ENCODE measurements at places on chromosomes 2 and 18. TPM values are rescaled to one million over a fixed set of nuclear protein-coding genes. Genes with fewer than 3 reads are reported as not detected.

Gene SPC25
- not detected for total RNA-seq

Gene SERPINB13
- not detected for total RNA-seq

Gene ALPI
- total RNA-seq, result not detected

Gene TBR1
- not detected for total RNA-seq

Gene PMAIP1
- 2.3 TPM for total RNA-seq

Gene SLC19A3
- total RNA-seq, result 0.83 TPM

Gene CAPN13
- not detected for total RNA-seq

Gene KCNG2
- not detected for total RNA-seq

Gene ADAM23
- 0.20 TPM for total RNA-seq

Gene OR6B2
- total RNA-seq, result not detected

Gene ONECUT2
- total RNA-seq, result under 0.01 TPM

Gene REG3A
- not detected for total RNA-seq

Gene LRRTM1
- not detected for total RNA-seq

GRCh38 chr18:8791171-8791651, 85.9 kb downstream of the MTCL1 start:
- no peak for DNase-seq

- DNase-seq, result no peak
Observed at GRCh38 chr2:12070153-12070552, 323.7 kb downstream of the LPIN1 start.

GRCh38 chr2:144349674-144350073, 170.2 kb downstream of the ZEB2 start:
- peak; percentile 25 for DNase-seq

DNA sequence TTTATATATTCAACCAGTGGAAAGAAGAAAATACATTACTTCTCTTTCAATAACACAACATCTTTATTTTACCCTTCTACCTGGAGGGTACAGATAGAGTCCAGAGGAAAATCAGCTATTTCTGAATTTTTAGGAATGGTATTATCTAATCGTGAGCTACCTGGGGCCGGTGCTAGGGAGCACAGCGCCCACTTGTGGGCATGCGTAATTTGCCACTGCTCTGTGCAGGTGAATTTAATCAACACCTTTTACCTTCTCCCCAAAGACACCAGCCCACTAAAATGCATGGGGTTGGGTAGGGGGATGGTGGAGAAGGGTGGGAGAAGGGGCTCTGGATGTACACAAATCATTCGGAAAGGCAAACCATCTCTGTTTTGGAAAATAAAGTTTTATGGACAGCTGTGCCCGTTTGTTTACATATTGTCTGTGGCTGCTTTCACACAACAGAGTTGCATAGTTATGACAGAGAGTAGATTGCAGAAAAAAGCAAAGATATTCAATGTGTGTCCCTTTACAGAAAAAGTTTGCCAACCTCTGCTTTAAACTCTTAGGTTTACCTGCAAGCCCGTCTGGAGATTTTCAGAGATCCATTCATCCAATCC, 51.5 kb upstream of the DCC start:
- DNase-seq, result no peak

DNA sequence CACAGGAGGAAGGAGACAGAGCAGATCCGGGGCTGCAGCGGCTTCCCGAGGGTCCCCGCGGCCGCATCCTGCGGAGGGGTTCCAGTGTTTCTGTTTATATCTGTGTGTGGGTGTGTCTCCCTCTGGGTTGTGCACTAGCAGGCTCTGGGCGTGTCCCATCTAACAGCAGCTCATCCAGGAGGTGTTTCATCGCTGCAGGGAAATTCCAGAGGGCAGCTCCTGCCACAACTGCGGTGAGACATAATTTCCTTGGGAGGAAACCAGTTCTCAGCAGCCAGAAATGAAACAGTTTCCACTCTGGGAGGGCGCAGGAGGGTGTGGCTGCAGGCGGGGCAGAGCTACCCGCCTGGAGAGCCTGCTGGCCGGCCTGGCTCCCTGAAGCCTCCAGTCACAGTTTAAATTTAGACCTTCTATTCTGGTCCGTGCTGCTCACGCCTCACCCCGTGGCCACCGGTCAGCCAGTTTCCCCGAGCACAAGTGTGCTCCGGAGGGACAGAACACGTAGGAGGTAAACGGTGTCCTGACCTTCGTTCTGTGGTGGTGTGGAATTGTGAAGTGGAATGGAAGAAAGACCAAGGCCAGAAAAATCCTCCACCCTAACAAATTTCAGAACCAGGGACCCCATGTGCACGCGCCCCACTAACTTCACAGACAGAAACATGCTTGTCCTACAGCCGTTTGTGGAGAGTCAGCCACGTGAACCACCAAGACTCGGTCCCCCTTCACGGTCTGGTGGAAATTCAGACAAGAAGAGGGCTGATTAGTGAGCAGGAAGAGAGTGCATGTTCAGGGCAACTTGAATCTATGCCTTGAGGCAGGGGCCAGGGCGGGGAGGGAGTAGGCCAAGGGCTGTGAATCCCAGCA, 50.2 kb downstream of the TEX44 start:
- DNase-seq, result peak; percentile 76

- DNase-seq, result no peak
Observed at GRCh38 chr2:9033385-9034168, 30.1 kb upstream of the MBOAT2 start.

DNA sequence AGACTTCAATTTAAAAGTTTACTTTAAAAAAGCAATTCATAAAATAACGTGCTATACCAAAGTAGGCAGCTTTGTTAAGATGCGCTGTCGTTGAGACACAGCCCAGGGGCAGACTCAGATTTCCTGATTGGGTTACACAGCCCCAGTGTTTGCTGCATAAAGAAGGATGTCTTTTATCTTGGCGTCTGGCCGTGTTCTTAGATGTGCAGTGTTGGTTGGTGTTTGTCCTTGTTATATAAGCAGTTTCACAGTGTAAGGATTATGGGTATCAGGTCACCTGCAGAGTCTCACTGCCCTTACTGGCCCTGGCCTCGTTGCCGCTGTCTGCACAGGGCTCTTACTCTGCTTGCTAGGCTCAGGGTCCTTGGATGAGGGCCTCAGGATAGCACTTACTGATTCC, 108.5 kb downstream of the WDSUB1 start:
- no peak for DNase-seq

DNA sequence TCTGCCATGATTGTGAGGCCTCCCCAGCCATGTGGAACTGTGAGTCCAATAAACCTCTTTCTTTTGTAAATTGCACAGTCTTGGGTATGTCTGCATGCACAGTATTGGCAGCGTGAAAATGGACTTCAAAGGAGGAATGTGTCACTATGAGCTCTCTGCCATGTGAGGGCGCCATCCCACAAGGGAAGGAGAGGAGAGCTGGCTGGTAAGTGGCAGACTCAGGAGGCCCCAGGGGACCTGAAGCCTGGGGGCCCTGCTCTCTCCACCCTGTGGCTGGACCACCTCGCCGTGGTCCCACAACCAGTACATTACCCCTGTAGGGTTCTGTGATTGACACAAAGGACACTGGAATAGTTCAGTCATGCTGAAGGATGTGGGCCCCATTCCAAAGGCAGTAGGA, 122.1 kb downstream of the RPIA start:
- no peak for DNase-seq

DNA sequence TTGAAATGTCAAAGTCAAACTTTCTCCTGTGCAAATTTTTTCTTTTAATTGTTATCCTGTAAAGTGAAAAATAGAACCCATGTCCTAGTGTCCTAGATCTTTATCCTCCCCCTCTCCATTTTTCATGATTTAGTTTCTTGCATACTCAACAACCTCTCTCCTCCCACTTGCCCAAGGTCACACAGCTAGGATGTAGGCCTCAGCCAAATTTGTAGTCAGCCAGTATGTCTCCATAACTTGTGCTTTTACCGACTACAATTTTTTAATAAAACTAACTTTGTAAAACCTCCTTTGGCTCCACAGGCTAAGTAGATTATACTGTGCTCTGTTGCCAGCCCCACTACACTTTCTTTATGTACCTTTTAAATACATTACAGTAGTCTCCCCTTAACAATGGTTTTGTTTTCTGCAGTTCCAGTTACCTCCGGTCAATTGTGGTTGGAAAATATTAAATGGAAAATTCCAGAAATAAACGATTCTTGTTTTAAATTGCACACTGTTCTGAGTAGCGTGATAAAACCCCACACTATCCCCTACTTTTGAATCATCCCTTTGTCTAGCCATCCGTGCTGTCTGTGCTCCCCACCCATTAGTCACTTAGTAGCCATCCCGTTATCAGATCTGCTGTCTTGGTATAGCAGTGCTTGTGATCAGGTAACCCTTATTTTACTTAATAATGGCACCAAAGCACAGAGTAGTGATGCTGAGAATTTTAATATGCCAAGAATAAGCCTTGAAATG, 22.8 kb downstream of the GULP1 start:
- no peak for DNase-seq

GRCh38 chr18:23689031-23689615, at the start of gene LAMA3:
TSS of gene LAMA3 (plus strand) at chr18:23689453. CDS start at chr18:23689684, 231 bp downstream.
- DNase-seq, result peak; percentile 46

- DNase-seq, result no peak
Observed at GRCh38 chr2:23327887-23328286, 57.1 kb upstream of the KLHL29 start.

- DNase-seq, result no peak
Observed at GRCh38 chr2:28444956-28445355, 50.9 kb upstream of the PLB1 start.

GRCh38 chr2:239963646-239964205, 61.4 kb downstream of the NDUFA10 start:
- DNase-seq, result no peak

DNA sequence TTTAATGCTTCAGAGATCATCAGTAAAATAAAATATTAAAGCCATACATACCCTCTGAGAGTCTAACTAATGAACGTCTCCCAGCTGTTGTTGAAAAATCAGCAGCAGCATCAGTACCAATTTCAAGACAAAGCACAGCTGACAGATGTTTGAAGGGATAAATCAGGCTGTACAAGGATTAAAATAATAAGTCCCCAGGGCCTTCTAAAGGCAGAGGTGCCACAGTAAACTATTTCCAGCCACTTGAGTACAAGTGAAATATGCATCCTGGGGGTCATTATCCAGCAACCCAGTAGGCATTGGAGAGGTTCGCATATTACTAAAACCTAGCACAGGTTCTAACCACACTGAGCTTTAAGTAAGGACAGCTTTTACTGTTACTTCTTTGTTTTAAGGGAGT, 76.9 kb downstream of the NXPH2 start:
- DNase-seq, result no peak

GRCh38 chr2:162057426-162057825, 16.6 kb downstream of the DPP4 start:
- DNase-seq, result no peak

GRCh38 chr2:155308367-155309009, 610.0 kb downstream of the KCNJ3 start:
- no peak for DNase-seq

GRCh38 chr2:179460181-179460929, 195.7 kb upstream of the SESTD1 start:
- no peak for DNase-seq

- DNase-seq, result peak; percentile 19
Observed at GRCh38 chr2:22691666-22692065, 693.3 kb upstream of the KLHL29 start.

DNA sequence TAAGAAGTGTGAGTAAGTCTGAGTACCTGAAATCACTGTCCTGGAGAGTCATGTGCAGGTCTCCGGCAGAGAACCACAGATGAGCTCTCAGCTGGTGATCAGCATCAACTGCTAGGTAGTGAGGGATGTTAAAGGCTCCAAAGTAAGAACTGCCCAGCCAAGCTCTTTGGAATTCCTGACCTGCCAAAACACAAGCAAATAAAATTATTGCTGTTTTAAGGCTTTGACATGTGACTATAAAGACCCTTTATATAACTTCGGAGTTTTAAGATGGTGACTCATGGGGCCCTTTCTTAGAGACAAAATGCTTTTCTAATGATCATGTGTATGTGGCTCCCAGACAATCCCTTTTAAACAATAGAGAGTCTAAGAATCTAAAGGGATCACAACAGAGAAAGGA, 855.7 kb downstream of the TRIB2 start:
- DNase-seq, result no peak

DNA sequence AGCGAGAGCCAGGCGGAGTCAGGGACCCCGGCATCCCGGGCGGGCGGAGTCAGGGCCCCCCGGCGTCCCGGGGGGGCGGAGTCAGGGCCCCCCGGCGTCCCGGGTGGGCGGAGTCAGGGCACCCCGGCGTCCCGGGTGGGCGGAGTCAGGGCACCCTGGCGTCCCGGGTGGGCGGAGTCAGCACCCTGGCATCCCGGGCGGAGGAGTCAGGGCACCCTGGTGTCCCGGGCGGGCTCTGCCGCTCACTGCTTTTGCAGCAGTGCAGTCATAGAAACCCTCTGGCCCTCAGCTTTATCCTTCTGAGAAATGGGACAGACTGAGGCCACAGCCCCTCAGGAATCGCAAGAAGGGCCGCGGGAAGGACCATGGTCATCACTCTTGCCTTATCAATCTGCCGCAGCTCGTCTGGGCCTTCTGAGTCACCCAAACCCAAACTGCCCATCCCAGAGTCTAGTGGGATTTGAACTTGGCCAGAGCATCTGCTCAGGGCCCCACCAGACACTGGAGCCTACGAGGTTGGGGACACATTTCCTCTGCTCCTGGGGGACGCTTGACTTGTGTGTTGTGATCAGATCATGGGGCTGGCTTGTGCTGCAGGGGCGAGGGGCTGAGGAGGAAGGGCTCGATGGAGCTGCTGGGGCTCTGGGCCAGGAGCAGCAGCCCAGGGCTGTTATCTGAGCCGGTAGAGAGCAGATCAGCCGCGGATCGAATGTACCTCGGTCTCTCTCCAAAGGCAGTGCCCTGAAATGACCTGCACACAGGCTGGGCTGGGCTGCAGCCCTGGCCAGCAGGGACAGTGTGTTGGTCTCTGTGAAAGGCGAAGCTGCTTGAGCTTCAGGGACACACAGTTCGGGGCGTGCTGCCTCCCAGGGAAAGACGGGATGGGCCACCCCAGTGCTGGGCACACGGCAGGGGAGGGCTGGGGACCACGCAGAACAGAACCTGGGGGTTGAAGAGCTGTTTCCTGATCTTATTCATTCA, 290.1 kb upstream of the HDAC4 start:
- DNase-seq, result no peak

GRCh38 chr2:62789518-62789917, 84.0 kb downstream of the EHBP1 start:
- no peak for DNase-seq

DNA sequence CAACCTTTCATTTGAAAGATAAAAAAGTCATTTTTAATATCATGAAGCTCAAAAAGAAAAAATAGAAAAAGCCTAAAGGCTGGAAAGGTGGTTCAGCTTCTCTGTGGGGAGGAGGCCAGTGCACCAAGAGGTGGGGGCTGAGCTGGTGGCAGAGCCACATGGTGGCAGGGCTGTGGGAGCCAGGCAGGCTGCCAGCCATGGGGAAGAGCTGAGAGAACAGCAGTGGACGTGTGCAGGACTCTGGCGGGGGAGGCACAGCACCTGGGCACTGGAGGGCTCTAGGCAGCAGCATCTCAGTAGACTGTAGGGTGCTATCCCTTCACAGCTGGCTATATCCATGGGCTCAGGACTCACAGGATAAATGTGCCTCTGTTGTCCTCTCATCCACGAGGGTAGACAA, 47.8 kb downstream of the STK25 start:
- DNase-seq, result no peak

All from thyroid gland (tissue), 4 donors.